Peyer's patch (tissue), 4 donors: ENCODE measurements at places on chromosomes 2 and 18. TPM values are rescaled to one million over a fixed set of nuclear protein-coding genes. Genes with fewer than 3 reads are reported as not detected.

DNA sequence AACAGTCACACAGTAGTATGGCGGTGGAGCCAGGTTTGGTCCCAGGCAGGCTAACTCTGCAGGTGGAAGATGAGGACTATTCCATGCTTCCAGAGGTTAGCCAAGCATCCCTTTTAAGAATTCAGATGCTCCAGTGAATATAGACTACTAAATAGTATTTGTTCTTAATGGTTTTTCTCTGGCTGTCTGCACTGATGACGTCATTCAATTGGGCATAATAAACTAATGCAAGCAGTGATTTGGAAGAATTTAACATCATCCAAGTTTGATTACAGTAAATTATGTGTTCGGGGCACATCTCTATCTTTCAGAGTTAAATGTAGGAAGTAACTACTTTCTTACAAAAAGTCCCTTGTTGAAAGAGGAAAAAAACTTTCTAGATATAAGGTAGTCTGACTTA lies 78.8 kb upstream of the RND3 start:
- DNase-seq: no peak
- no peaks in the 10 kb centered on the region for H3K36me3 ChIP-seq
- H3K27ac ChIP-seq: no peak overlapping the region
- no peaks in the 10 kb centered on the region for H3K4me1 ChIP-seq

DNA sequence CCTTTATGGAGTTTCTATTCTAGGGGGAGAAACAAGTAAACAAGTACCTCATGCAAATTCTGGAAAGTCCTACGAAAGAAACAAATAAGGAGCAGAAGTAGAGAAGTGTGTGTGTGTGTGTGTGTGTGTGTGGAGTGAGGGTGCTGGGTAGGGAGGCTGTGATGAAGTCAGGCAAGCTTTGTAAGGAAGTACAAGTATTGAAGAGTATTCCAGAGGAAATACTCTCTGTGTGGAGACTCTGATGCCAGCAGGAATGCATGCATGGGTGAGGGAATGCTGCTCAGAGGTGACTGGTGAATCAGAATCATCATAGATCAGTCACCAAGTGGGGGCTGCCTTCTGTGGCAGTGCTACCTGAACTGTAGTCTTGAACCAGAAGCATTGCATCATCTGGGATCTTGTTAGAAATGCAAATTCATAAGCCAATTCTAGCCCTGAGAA lies 34.5 kb downstream of the SLC4A3 start:
- no peak for DNase-seq
- H3K27ac ChIP-seq: no peak overlapping the region
- no peak overlapping the region for H3K4me3 ChIP-seq
- H3K36me3 ChIP-seq: no peaks in the 10 kb centered on the region
- no peaks in the 10 kb centered on the region for H3K4me1 ChIP-seq

DNA sequence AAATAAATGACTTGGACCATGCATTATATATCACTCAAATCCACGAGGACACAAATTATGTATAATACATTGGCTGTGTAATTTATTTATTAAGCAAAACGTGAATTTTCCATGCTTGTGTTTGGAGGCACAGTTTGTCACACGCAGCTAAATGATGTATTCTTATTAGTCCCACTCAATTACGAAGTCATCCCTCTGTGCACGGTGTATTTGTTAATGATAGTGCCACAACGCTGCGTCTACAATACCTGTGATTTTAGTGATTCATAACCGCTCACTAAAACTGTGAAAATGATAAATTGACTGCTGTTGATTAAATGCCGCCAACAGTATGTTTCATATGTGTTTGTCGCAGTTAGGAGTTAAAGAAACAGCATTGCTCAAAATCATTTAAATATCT lies 358.3 kb downstream of the ZNF516 start:
- no peak overlapping the region for H3K27ac ChIP-seq
- no peaks in the 10 kb centered on the region for H3K4me1 ChIP-seq
- H3K36me3 ChIP-seq: no peaks in the 10 kb centered on the region

DNA sequence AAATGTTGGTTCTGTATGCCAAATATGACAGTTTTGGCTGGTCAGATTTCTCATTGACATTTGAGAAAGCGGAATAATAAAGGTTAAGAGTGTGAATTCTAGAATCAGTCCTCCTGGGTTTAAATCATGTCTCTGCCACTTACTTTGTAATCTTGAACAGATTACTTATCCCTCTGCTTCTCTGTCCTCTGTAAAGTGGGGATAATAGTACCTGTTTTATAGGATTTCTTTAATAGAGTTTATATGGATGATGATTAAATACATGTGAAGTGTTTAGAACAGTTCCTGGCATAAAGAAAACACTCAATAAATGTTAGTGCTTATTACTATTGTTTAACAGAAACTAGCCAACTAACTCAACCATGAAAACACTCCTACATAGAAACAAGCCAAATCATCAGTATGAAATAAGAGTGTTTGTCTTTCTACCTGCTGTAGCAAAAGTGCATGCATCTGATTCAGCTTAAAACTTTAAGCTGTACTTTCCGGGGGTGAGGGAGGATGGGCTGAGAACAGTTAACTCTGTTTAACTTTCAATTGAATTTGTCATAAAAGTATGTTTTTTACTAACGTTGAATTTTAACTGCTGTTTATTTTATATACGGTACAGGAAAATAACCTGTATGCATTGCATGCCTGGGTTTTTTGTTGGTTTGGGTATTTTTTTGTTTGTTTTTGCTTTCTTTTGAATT lies 6.8 kb downstream of the HTR2B start:
- DNase-seq: no peak
- H3K27me3 ChIP-seq: no peaks in the 10 kb centered on the region
- no peak overlapping the region for H3K4me3 ChIP-seq
- H3K4me1 ChIP-seq: no peaks in the 10 kb centered on the region

- H3K36me3 ChIP-seq: no peaks in the 10 kb centered on the region
- H3K27me3 ChIP-seq: no peaks in the 10 kb centered on the region
- no peak overlapping the region for H3K4me3 ChIP-seq
- H3K4me1 ChIP-seq: no peaks in the 10 kb centered on the region
These were observed 331.9 kb downstream of the LRRTM1 start for GRCh38 chr2:79972661-79973060.

DNA sequence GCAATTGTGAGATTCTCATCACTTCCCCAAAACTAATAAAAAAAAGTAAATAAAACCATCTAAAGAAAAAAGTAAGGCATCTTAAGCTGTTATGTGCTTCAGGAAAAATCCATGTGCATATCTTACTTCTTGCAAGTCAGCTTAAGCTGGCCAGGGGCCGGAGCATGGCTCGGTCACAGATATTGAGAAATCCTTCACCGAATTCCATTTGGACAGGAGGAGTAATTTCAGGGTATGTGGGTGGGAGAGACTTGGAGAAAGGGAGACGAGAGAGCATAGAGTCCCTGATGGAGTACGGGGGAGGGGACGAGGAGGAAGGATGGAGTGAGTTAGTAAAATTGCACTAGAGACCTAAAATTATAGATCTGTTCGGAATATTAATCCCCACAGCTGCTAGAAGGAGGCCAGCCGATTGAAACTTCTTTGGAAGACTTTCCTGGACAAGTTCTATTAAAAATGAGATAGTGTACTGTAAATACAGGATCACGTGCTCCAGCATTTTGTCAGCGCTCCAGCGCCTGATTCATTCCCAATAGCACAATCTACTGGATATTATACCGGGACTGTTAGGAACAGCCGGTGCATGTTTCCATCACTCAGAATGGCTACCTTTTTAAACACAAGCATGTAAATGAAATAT lies 438.5 kb downstream of the ZNF516 start:
- DNase-seq: peak; percentile 49
- H3K4me3 ChIP-seq: no peak overlapping the region
- H3K27me3 ChIP-seq: no peaks in the 10 kb centered on the region
- H3K4me1 ChIP-seq: no peaks in the 10 kb centered on the region
- no peaks in the 10 kb centered on the region for H3K36me3 ChIP-seq

DNA sequence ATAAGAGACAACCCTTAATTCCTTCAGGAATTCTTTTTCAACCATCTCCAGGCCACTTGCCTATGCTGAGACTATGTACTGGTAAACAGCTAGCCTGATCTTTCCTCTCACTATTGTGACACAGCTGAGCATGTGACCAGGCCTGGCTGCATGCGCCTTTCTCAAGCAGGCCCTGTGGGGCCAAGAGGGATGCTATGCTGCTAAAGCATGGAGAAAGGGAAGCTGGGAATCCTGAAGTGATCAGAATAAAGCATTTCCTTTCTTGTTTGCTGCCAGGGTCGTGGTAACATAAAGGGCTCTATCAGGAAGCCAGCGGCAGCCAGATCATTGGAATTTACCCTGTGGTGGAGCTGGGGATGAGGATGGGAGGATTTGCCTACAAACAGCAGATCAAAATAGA lies 29.8 kb upstream of the LCLAT1 start:
- no peaks in the 10 kb centered on the region for H3K27me3 ChIP-seq
- peak overlapping the region; percentile 47 for H3K27ac ChIP-seq
- no peaks in the 10 kb centered on the region for H3K4me1 ChIP-seq
- no peaks in the 10 kb centered on the region for H3K36me3 ChIP-seq
- no peak for DNase-seq
- H3K4me3 ChIP-seq: no peak overlapping the region

GRCh38 chr2:455015-455705 lies 167.3 kb upstream of the ALKAL2 start:
- H3K27ac ChIP-seq: peak overlapping the region; percentile 51
- H3K4me3 ChIP-seq: no peak overlapping the region
- H3K4me1 ChIP-seq: no peaks in the 10 kb centered on the region
- no peaks in the 10 kb centered on the region for H3K36me3 ChIP-seq
- no peaks in the 10 kb centered on the region for H3K27me3 ChIP-seq

DNA sequence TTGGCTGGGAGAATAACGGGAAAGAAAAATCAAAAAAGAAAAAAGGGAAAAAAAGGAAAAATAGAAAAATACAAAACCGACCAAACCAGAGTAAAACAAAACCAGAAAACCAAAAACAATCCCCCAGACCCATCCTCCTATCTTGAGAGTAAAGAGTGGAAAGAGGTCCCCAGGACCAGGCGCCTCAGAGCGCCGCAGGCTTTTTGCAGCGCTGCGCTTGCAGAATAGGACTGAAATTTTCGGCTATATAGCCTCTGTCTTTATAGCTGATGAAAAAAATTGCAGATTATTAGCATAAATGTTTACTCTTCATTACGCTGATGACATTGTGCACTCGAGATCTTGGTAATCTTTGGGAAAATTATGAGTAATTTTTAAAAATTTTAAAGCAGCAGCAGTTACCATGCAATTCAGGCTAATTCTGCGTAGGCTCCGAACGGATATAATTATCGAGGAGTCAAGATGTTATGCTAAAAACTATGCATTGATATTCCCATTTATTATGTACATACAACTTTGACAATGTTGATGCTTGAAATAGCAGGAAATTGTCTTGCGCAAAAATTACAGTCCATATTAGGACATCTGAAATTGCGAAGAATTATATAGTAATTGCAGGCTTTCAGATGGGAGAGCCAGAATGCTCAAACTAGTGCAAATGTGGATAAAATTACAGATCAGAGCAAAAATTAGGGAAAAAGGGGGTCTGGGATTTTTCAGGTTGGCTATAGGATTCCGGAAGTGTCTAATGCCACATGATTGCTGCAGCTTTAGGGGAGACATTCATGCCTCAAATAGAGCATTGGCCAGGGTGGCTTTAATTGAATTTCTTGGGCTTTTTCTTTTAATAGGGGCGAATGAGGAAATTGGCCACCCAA lies 8.3 kb downstream of the DLX1 start:
- no peaks in the 10 kb centered on the region for H3K36me3 ChIP-seq
- H3K27me3 ChIP-seq: no peaks in the 10 kb centered on the region
- H3K4me3 ChIP-seq: no peak overlapping the region

GRCh38 chr2:81714817-81715216 lies 1410.3 kb upstream of the LRRTM1 start:
- no peaks in the 10 kb centered on the region for H3K4me1 ChIP-seq
- no peak overlapping the region for H3K4me3 ChIP-seq
- H3K36me3 ChIP-seq: no peaks in the 10 kb centered on the region
- H3K27me3 ChIP-seq: no peaks in the 10 kb centered on the region
- DNase-seq: no peak

Gene MREG
- 6.2 TPM for total RNA-seq

Gene TMEM37
- 186 TPM for total RNA-seq

Gene KLHL30
- 0.27 TPM for total RNA-seq

Gene FOXD4L1
- 0.40 TPM for total RNA-seq
